Activated naive CD4-positive, alpha-beta T cell treated with Interleukin-2 at 50 U/mL for 16 hours (primary cell): ENCODE measurements at places on chromosomes 1 and 21.
A peak's percentile ranks its signal among the peaks of the same experiment; 100 is the strongest.

DNA sequence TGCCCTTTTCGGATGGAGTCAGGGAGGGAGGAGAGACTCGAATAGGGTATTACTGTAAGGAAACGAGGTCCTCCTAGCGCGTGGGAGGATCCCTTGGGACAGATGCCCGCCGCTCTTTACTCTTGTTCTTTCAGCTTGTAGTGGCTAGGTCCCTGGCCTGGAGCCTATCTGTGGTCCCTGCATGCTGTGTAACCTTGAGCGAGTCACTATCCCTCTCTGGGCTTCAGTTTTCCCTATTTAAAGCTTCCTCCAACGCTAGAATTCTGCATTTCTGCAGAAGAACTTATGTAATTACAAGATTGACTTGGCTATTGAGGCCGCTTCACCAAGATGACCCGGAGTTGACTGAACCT is 744 bp downstream of the MIER1 start:
- no peak for DNase-seq

- no peak for DNase-seq
Measured at GRCh38 chr1:181126289-181126688, 37.8 kb downstream of the IER5 start.

- no peak for DNase-seq
Measured at GRCh38 chr1:178057141-178057765, 36.7 kb upstream of the RASAL2 start.

DNA sequence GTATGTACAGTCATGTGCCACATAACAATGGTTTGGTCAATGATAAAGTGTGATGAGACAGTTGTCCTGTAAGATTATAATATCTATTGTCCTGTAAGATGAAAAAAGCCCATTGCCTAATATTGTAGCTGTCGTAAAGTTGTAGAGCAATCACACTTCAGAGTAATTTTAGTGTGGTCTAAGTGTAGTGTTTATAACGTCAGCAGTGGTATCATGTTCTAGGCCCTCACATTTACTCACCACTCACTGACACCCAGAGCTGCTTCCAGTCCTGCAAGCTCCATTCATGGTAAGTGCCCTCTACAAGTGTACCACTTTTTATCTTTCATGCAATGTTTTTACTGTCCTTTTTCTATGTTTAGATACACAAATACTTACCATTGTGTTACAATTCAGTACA is 259.9 kb upstream of the RAB4A start:
- no peak for DNase-seq

- peak; percentile 35 for DNase-seq
Measured at GRCh38 chr1:161725908-161726472, 4.6 kb downstream of the FCRLB start.

DNA sequence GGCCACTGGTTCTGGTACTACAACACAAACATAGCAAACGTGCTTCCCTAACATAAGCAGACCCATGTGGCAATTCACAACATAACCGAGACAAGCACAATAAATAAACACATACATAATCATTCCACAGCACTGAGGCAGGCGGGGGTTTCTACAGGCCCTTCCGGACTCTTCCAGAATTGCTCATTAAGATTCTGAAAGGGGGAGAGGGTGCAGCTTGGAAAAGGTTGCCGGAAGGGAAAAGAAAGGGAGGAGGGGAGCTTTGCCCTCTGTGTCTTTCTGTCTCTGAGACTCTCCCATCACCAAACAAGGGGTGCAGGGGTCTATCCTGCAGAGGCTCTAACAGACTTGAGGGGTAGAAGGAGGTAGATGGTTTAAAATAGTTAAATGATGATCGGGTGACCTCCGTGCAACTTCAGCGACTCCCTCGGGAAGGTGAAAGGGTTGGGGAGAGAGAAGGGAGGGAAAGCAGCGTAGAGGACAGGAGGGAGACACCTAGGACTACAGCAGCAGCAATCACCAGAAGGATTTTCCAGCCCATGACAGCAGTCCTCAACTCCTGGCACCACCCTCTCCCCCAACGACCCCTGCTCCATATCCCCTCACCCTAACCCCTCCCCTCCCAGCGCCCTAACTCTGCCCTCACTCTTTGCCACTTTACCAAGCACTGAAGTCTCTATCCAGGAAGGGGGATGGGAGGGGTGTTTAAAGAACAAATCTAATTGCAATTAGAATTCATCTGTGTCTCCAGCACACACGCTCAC is 365.5 kb upstream of the ESRRG start:
- no peak for DNase-seq
